ENCODE measurements at places on chromosomes 2 and 18. TPM values are rescaled to one million over a fixed set of nuclear protein-coding genes. Genes with fewer than 3 reads are reported as not detected.
A peak's percentile ranks its signal among the peaks of the same experiment; 100 is the strongest.

DNA sequence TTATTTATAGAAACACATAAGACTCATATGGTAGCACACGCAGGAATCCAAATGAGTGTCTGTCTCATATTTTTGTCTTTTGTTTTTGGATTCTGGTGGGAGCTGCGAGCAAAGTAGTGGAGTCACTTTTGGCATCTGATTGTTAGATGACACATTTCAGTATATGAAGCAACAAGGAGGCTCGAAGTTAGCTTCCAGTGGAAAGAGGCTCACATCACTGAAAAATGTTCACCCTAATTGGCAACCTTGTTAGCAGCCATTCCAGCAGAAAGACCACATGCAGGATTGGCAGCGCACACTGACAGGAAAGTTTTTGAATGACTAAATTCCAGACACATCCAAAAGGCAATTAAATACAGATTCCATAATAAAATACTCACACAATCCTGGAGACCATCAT lies 87.4 kb downstream of the MYT1L start:
- no peak overlapping the region for H3K27ac ChIP-seq
- H3K4me3 ChIP-seq: no peak overlapping the region
- no peaks in the 10 kb centered on the region for H3K27me3 ChIP-seq
- no peaks in the 10 kb centered on the region for H3K36me3 ChIP-seq
- no peaks in the 10 kb centered on the region for H3K4me1 ChIP-seq

DNA sequence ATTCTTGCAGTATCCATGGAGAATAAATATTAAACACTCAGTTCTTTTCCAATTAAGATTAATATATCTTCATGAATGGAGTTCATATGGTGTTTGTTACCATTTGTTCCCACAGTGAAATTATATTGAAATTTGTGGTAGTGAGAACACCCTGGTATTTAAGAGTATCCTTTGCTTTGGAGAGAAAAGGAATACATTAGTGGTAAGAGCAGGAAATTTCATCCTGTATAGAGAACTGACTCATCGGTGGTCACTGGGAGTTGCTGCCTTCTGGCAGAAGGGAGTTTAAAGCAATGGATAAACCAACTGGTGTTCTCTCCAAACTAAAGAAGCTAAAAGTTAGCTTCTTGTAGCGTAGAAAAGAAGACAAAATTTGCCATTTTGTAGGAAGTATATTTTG lies 107.3 kb downstream of the MYO1B start:
- peaks cover 17% of the 10 kb centered on the region for H3K36me3 ChIP-seq
- H3K27ac ChIP-seq: no peak overlapping the region
- no peak overlapping the region for H3K4me3 ChIP-seq
- H3K27me3 ChIP-seq: no peaks in the 10 kb centered on the region

GRCh38 chr2:230680463-230681170 lies 32.0 kb upstream of the CAB39 start:
- no peaks in the 10 kb centered on the region for H3K4me1 ChIP-seq
- no peak overlapping the region for H3K27ac ChIP-seq
- DNase-seq: no peak
- no peaks in the 10 kb centered on the region for H3K36me3 ChIP-seq
- no peaks in the 10 kb centered on the region for H3K27me3 ChIP-seq

DNA sequence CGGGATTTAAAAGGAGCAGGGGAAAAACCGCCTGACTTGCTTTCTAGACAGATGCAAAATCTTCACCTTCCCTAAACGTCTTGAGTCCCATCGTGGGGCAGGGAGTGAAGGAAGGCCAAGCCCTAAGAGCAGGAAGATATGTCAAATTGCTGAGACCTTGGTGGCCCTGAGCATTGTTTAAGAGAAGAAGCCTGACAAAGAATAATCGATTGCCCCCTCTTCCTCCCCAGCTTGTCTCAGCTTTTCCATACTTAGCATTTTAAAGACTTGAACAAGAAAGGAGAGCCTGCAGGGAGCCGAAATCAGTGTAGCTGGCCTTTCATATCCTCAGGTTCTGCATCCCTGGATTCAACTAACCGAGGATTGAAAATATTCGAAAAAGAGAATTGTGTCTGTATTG lies 157.6 kb upstream of the DLX2 start:
- no peaks in the 10 kb centered on the region for H3K36me3 ChIP-seq
- no peak overlapping the region for H3K27ac ChIP-seq
- H3K4me3 ChIP-seq: no peak overlapping the region
- no peaks in the 10 kb centered on the region for H3K4me1 ChIP-seq
- H3K27me3 ChIP-seq: no peaks in the 10 kb centered on the region

DNA sequence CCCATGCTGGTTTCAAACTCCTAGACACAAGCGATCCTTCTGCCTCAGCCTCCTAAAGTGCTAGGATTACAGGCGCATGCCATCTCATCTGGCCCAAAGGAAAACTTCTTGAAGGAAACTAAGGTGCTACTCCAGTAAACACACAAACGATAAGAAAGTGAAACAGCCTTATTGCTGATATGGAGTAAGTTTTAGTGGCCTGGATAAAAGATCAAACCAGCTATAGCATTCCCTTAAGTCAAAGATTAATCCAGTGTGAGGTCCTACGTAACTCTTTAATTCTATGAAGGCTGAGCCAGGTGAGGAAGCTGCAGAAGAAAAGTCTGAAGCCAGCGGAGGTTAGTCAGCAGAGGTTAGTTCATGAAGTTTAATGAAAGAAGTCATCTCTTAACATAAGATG lies 40.8 kb upstream of the POTEE start:
- H3K4me3 ChIP-seq: no peak overlapping the region
- H3K4me1 ChIP-seq: no peaks in the 10 kb centered on the region
- H3K27me3 ChIP-seq: no peaks in the 10 kb centered on the region
- no peak overlapping the region for H3K27ac ChIP-seq
- no peaks in the 10 kb centered on the region for H3K36me3 ChIP-seq

- H3K4me1 ChIP-seq: no peaks in the 10 kb centered on the region
- H3K27me3 ChIP-seq: no peaks in the 10 kb centered on the region
- H3K4me3 ChIP-seq: no peak overlapping the region
- no peaks in the 10 kb centered on the region for H3K36me3 ChIP-seq
- DNase-seq: no peak
- H3K27ac ChIP-seq: no peak overlapping the region
Measured at GRCh38 chr2:158202161-158202815, 100.6 kb downstream of the UPP2 start.

GRCh38 chr2:95352310-95353054 lies 50.0 kb upstream of the FAHD2A start:
- H3K4me1 ChIP-seq: no peaks in the 10 kb centered on the region
- no peaks in the 10 kb centered on the region for H3K27me3 ChIP-seq
- peak; percentile 35 for DNase-seq
- H3K36me3 ChIP-seq: no peaks in the 10 kb centered on the region

DNA sequence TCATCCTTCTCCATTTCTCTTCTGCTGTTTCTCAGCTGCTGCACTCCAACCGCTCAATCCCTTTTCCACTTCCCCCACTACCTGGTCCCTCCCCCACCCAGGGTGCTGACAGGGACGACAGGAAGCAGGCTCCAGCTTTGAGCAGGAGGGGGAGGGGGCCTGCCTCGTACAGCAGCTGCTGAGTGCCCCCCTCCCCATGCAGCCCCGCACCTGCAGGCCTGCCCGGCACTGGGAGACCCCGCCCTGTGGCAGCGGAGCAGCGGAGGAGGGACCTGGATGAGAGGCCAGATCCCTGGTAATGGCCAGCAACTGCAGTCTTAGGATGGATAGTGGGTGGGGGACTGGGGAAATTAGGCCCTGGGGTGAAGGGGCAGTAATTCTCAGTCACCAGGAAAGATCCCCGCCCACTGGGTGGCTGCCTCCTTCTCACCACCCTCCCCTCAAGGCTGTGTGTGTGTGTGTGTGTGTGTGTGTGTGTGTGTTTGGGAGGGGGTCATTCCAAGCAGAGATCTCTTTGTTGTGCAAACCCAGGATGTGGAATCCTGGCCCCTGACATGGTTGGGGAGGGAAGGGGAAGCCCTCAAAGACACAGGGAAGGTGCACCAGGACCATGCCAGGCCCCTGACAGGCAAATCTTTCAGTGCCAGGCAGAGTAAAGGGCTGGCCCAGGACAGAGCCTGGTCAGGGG lies 6.8 kb upstream of the CRYBA2 start:
- peaks cover 3% of the 10 kb centered on the region for H3K27me3 ChIP-seq
- H3K27ac ChIP-seq: no peak overlapping the region
- no peak for DNase-seq
- peaks cover 15% of the 10 kb centered on the region for H3K4me1 ChIP-seq

- H3K27me3 ChIP-seq: no peaks in the 10 kb centered on the region
- no peak overlapping the region for H3K4me3 ChIP-seq
- H3K4me1 ChIP-seq: no peaks in the 10 kb centered on the region
- DNase-seq: peak; percentile 42
Measured at GRCh38 chr18:79612291-79613108, 67.1 kb upstream of the CTDP1 start.

GRCh38 chr2:199984755-199985154 lies 29.4 kb downstream of the MAIP1 start:
- H3K36me3 ChIP-seq: no peaks in the 10 kb centered on the region
- peaks cover 7% of the 10 kb centered on the region for H3K4me1 ChIP-seq
- H3K4me3 ChIP-seq: no peak overlapping the region
- DNase-seq: no peak
- H3K27ac ChIP-seq: no peak overlapping the region

- no peaks in the 10 kb centered on the region for H3K36me3 ChIP-seq
- H3K27ac ChIP-seq: no peak overlapping the region
- no peaks in the 10 kb centered on the region for H3K27me3 ChIP-seq
- H3K4me3 ChIP-seq: no peak overlapping the region
- DNase-seq: no peak
- no peaks in the 10 kb centered on the region for H3K4me1 ChIP-seq
Measured at GRCh38 chr18:55286257-55286825, 301.7 kb downstream of the TCF4 start.

DNA sequence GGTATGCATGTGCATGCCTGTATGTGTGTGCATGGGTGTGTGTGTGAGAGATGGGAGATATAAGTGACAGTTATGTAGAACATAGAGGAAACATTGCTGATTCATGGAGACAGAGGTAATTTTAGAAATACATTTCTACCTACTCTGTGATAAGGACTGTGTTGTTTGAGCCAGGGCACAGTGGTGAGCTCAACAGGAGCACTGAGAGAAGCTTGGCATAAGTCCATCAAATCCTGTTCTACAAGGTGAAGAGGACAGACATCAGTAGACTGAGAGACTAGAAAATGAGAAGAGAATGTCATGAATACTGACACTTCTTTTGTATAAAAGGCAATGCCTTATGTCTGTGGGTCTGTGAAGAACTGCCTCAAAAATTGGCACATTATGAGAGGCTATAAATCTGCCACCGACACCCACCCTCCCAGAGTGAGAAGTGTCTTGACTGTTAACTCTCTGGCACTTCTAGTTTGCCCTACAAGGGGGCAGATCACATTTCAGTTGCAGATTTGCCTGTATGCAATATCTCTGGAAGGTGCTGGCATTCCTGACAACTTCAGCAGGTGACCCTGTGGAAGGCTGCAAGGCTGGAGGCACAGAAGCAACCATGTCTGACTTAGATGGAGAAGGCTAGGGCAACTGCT lies 962.3 kb upstream of the NRXN1 start:
- no peak for DNase-seq
- no peaks in the 10 kb centered on the region for H3K4me1 ChIP-seq
- H3K4me3 ChIP-seq: no peak overlapping the region
- no peaks in the 10 kb centered on the region for H3K27me3 ChIP-seq
- no peak overlapping the region for H3K27ac ChIP-seq
- H3K36me3 ChIP-seq: no peaks in the 10 kb centered on the region

GRCh38 chr18:71116535-71116934 lies 827.7 kb downstream of the SOCS6 start:
- H3K36me3 ChIP-seq: no peaks in the 10 kb centered on the region
- no peaks in the 10 kb centered on the region for H3K27me3 ChIP-seq
- H3K27ac ChIP-seq: peak overlapping the region; percentile 1
- no peaks in the 10 kb centered on the region for H3K4me1 ChIP-seq

- no peaks in the 10 kb centered on the region for H3K4me1 ChIP-seq
- DNase-seq: no peak
- H3K27me3 ChIP-seq: no peaks in the 10 kb centered on the region
- no peaks in the 10 kb centered on the region for H3K36me3 ChIP-seq
- no peak overlapping the region for H3K4me3 ChIP-seq
Measured at GRCh38 chr18:25896956-25897355, 193.5 kb downstream of the SS18 start.

- no peaks in the 10 kb centered on the region for H3K27me3 ChIP-seq
- H3K27ac ChIP-seq: no peak overlapping the region
- DNase-seq: no peak
- peaks cover 5% of the 10 kb centered on the region for H3K4me1 ChIP-seq
Measured at GRCh38 chr2:198059800-198060199, 255.4 kb downstream of the PLCL1 start.

GRCh38 chr18:48871391-48872166 lies 79.2 kb downstream of the SMAD7 start:
- DNase-seq: no peak
- no peak overlapping the region for H3K27ac ChIP-seq
- no peaks in the 10 kb centered on the region for H3K36me3 ChIP-seq
- no peaks in the 10 kb centered on the region for H3K27me3 ChIP-seq

GRCh38 chr2:72778410-72778809 lies 47.4 kb downstream of the EXOC6B start:
- DNase-seq: no peak
- no peaks in the 10 kb centered on the region for H3K36me3 ChIP-seq
- no peak overlapping the region for H3K4me3 ChIP-seq
- H3K4me1 ChIP-seq: peaks cover 12% of the 10 kb centered on the region

DNA sequence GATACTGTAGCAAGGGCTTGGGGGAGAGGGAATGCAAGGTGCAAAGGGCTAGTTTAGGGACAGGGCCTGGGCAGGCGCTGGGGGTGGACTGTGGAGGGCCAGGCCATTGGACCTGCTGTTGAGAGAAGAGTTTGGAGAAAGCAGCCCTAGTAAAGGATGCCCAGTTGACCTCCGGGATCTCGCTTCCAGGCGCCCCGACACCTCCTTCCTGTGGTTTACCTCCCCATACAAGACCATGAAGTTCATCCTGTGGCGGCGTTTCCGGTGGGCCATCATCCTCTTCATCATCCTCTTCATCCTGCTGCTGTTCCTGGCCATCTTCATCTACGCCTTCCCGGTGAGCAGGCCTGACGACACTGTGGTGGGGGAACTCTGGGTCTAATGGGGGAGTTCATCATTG lies 229.0 kb downstream of the DYSF start:
- H3K27me3 ChIP-seq: no peaks in the 10 kb centered on the region
- H3K36me3 ChIP-seq: no peaks in the 10 kb centered on the region
- no peak overlapping the region for H3K4me3 ChIP-seq
- DNase-seq: peak; percentile 5
- H3K4me1 ChIP-seq: no peaks in the 10 kb centered on the region

- peaks cover 10% of the 10 kb centered on the region for H3K4me1 ChIP-seq
- no peak overlapping the region for H3K4me3 ChIP-seq
- H3K27ac ChIP-seq: no peak overlapping the region
- H3K27me3 ChIP-seq: no peaks in the 10 kb centered on the region
- DNase-seq: no peak
- H3K36me3 ChIP-seq: no peaks in the 10 kb centered on the region
Measured at GRCh38 chr2:9914384-9915065, 37.0 kb upstream of the GRHL1 start.

- H3K27ac ChIP-seq: no peak overlapping the region
- H3K4me1 ChIP-seq: no peaks in the 10 kb centered on the region
- no peak overlapping the region for H3K4me3 ChIP-seq
- no peak for DNase-seq
- no peaks in the 10 kb centered on the region for H3K36me3 ChIP-seq
Measured at GRCh38 chr2:112118148-112118547, 20.0 kb upstream of the FBLN7 start.

INPP5D gene
- total RNA-seq: 8.1 TPM

FZD7 gene
- 0.49 TPM for total RNA-seq

TPO gene
- not detected for total RNA-seq
